ENCODE measurements at places on chromosomes 11 and 22.

GRCh38 chr11:79312617-79313529 lies 128.0 kb downstream of the TENM4 start:
- no peak for DNase-seq

DNA sequence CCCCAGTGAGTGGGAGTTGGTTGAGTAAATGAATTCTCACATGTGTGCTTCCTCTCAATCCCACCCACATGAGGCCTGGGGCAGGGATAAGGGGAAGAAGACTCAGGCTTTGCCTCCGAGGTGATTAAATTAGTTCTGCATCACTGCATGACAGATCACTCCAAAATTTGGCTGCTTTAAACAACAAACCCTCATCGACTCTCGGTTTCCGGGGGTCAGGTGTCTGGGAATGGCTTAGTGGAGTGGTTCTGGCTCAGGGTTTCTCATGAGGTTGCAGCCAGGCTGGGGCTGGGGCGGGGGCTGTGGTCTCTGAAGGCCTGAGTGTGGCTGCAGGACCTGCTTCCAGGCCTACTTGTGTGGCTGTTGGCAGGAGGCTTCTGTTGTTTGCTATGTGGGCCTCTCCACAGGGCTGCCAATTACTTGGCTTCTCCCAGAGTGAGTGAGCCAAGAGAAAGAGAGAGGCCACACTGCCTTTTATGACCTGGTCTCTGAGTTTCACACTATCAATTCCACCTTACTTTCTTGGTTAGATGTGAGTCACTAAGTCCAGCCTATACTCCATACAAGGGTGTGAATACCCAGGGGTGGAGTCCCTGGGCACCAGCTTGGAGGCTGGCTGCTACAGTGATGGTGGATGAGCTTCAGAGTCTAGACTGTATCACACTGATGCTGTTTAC lies 15.9 kb downstream of the MOGAT2 start:
- peak; percentile 3 for DNase-seq

DNA sequence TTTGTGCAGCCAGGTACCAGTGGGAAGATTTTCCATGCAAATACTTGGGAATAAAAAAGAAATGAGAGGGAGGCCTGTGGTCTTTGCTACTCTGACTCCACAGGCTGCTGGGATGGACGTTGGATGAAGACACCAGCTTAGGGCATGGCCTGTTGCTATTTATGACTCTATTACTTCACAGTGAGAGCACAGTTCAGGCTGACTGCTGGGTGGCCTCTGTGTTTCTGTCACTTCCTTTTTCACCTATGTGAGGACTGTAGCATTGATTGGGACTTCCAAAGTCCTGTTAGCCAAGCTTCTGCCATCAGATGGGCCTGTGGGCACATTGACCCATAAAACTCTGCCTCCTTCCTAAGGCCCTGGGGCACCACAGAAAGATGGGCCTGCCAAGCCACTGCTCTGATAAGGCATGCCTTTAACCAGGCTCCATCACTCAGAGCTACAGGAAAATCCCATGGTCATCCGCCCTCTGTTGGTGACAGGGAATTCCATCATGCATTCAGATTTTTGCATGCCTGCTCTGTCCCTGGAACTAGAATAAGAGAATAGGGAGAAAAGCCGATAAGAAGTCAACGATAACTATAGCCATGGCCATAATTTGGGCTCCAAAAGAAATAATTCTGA lies 64.6 kb downstream of the KCNJ1 start:
- DNase-seq, result peak; percentile 40

DNA sequence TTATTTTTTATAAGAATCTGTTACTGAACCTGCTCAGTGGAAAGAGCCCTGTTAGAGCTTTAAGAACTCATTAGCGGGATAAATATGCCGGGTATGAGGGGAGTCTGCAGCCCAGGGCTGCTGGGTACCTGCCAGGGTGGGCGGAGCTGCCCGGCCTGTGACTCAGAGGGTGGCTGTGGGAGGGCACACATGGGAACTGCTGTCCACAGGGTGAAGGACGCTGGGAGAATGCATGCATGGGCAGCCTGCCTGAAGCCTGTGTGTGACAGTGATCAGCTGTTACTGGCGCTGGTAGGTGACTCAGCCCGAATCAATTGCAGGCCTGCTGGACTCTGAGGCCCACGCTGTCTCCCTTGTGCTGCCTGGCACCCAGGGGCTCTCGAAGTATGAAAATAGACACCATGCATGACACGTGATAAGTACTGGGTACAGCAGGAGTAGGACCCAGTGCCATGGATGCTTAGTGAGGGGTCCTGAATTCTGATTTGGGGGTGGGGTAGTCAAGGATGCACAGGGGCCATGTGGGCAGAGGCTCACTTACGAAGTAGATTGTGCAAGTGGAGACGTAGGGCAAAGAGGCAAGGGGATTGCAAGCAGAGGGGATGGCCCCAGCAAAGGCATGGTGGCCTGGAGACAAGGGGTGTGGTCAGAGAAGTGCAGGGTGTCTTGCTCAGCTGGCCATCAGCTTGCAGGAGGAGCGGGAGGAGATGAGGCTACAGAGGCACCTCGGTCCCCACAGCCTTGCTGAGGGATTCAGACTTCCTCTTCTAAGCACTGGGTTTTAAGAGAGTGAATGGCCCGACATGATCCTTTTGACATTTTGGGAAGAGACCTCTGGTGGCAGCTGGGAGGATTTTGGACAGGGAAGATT lies 36.5 kb downstream of the GRIK4 start:
- peak; percentile 73 for DNase-seq

- no peak for DNase-seq
These were observed 12.4 kb downstream of the MYH9 start for GRCh38 chr22:36375071-36375980.

DNA sequence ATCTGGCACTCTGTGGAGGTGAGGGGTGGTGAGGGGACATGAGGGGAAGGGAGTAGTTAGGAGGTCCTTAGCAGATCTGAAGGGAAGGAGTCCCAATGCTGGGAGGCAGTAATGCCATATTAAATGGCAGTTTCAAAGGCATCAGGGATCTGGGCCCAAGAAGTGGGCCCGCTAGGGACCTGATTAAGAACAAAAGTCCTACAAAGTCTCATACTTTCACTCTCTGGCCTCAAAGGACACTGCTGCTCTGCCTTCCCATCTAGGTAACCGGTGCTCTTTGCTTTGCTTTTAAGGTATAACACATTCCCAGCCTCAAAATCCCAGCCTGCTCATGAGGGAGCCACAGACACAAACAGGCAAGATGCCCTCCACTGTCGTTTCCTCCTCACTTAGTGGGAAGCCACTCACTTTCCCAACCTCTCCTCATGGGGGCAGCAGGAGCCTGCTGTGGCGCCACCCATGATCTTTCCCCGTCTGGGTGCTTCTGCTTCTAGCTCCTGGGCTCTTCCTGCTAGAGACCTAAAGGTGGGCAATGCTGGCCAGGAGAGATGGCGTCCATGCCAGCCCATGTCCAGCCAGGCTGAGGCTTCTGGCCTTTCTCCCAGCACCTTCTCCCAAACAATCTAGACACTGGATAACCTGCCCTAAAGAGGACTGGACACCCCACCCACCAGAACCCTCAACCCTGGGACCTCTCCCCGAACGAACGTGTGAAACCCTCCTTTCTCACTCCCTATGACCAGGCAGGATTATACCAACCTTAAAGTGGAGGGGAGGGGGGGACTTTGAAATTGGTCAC lies 68.3 kb downstream of the PLEKHA7 start:
- DNase-seq, result peak; percentile 56

DNA sequence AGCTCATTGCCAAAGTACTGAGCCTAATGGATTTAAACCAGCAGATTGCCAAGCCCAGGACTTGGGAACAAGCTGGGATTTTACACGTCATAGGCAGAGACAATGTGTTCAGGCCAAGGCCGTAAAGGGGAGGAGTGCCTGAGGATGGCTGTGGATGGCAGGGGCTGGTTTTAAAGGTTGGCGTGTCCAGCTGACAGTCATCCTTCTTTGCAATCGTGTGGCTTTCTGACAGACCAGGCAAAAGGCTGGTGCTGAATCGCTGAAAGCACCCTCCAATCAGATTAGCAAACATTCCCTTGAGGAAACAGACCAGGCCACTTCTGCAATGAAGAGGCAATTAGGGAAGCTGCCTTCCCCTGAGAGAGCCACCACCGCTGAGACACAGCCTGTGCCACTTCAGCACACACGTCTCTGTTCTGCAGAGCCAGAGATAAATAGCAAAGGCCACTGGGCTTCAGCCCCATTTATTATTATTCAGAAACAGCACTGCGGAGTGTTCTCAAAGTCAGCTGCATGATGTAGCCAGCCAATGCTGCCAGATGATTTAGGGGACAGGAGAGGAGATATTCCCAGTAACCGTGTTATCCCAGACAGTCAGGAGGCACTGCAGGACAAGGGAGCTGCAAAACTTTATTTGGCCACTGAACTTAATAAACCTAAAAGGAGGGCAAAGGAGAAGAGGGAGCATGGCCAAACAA lies 54.2 kb upstream of the CSNK2A3 start:
- DNase-seq, result no peak

- no peak for DNase-seq
These were observed 7.5 kb upstream of the SIGIRR start for GRCh38 chr11:422249-422656.

DNA sequence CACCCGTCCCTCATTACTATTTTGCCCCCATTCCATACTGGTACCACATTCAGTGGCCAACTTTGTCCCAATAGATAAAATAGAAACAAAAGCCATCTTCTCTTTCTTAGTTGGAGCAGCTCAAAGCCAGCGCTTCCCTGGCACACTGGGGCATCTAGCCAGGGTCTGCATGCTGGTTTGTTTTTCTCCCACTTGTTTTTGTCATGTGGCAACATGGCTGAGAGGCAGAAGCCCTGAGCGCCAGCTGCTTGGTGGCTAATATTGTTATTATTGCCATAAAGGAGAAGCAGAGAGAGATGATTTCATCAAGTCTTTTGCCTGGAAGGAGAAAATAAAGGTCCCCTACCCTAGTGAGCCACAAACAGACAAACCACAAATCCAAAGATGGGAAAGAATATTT lies 48.4 kb upstream of the CRTAM start:
- no peak for DNase-seq

DNA sequence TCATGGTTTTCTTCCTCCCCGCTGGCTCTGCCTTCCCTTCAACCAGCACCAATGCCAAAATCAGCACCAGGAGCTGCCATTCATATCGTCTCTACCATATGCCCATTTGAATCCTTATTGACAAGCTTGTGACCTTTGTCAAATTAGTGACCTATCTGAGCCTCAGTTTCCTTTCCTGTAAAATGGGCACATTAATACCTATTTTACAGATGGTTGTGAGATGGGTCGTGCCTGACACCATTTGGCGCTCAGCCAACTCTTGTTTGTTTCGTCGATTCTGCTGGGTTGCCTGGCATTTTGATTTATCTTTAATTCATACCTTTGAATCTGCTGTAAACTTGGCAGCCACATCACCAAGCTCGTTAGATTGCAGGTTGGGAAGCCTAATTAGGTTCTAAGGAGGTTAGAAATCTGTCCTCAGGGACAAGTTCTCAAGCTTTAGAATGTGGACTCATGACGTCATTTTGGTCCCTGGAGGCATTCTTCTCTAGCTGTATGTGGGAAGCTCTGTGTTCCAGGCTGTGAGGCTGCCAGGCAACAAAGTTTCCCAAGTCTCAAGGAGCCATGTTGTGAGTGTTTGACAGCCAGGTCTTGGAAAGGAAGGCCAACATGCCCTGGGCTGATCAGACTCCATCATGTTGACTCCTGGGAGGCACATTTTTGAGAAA lies 61.0 kb downstream of the RPS6KA4 start:
- peak; percentile 32 for DNase-seq

- no peak for DNase-seq
These were observed 8.8 kb downstream of the H19 start for GRCh38 chr11:1988667-1989317.

GRCh38 chr11:18394928-18395734 lies 768 bp downstream of the LDHA start:
- DNase-seq, result no peak

DNA sequence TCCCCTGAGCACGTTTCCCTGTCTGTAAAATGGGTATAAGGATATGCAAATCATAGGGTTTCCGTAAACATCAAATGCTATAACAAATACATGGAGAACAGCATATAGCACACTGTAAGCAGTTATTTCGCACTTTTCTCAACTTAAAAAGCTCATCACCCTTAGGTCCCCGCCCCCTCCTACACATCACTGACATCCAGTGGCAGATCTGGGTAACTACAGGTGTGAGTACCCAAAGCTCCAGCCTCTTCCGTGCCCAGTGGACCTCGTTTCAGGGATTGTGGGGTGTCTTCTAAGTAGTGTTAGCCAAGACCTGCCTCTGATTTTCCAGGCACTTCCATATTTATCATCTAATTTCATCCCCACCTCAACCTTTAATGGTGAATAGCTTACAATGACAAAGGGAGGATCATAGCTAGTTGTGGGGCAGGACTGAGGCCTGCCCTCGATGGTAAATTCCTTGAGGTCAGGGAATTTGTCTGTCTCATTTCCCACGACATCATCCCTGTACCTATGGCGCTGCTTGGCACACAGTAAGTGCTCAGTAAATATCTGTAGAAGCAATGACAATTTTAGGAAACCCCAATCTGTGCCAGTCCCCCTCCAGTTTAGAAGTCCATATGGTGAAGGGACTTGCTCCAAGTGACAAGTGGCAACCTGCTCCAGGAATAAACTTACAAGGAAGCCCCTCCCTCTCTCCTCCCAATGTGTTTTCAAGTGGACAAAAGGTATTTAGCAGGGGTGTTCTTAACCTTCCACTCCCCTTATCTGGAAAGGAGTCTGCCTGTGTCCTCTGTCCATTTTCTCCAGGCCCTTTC lies 340.5 kb downstream of the TENM4 start:
- no peak for DNase-seq

GRCh38 chr11:15897211-15897960 lies 459.0 kb downstream of the SOX6 start:
- no peak for DNase-seq

GRCh38 chr11:61507012-61507768 lies 1.4 kb upstream of the LRRC10B start:
- no peak for DNase-seq

DNA sequence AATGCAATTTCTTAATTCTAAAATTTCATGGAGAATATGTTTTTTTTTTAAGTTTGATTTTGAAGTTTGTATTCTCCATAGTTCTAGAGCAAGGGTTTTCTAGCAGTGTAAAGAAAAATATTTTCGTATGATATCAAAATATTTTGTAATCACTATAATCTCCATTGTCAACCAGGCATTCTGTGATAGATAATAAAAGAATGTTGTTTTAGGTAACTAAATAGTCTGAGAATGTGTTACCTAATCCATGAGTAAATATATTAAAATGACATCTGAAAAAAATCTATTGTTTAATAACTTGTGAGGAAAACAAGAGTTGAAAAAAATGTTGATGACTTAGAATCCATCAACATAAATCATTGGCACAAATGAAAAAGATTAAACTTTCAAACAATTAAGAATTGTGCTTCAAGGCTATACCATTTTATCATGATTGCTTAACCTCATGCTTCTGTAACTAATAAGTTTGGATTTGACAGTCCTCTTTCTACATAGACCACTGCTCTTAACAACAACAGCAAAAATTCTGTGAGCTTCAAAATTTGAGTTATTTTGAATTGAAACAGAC lies 2211.8 kb downstream of the LRRC4C start:
- DNase-seq, result no peak

GRCh38 chr11:117382746-117383145 lies 55.1 kb downstream of the CEP164 start:
- no peak for DNase-seq

GRCh38 chr22:20312396-20313191 lies 7.3 kb downstream of the DGCR6L start:
- DNase-seq, result no peak

- no peak for DNase-seq
These were observed 2.3 kb downstream of the ACY3 start for GRCh38 chr11:67648140-67648795.
